ENCODE measurements at places on chromosomes 5 and 9. TPM values are rescaled to one million over a fixed set of nuclear protein-coding genes. Genes with fewer than 3 reads are reported as not detected.
A peak's percentile ranks its signal among the peaks of the same experiment; 100 is the strongest.

- no peak for DNase-seq
- H3K4me1 ChIP-seq = peaks cover 37% of the 10 kb centered on the region
- no peaks in the 10 kb centered on the region for H3K36me3 ChIP-seq
- no peak overlapping the region for H3K27ac ChIP-seq
- peaks cover 5% of the 10 kb centered on the region for H3K27me3 ChIP-seq
These were observed 1.4 kb downstream of the PCDH1 start for GRCh38 chr5:141876628-141877355.

- H3K4me1 ChIP-seq = no peaks in the 10 kb centered on the region
- no peaks in the 10 kb centered on the region for H3K36me3 ChIP-seq
- H3K27ac ChIP-seq = no peak overlapping the region
- DNase-seq = no peak
- H3K27me3 ChIP-seq = no peaks in the 10 kb centered on the region
These were observed 9.3 kb upstream of the TEX48 start for GRCh38 chr9:114691046-114691955.

- H3K4me3 ChIP-seq = no peak overlapping the region
- H3K27ac ChIP-seq = no peak overlapping the region
- no peaks in the 10 kb centered on the region for H3K27me3 ChIP-seq
- H3K36me3 ChIP-seq = no peaks in the 10 kb centered on the region
- DNase-seq = no peak
These were observed 74.4 kb downstream of the GLIS3 start for GRCh38 chr9:4225291-4226028.

DNA sequence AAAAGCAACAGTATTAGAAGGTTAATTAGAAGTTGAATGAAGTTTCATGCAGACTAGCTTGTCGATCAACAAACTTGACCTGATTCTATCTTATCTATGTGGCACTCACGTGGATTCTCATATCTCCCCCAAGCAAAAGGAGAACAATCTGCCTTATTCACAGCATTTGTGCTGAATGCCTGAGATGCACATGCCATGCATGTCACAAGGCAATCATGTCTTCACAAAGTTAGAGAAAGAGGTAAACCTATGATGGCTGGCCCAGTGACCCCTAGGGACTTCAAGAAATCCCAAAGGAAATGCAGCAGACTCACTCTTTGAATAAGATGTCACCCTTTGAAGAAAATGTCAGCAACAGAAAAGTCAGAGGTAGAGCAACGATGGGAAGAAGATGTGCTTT, 17.6 kb upstream of the SHOC1 start:
- no peaks in the 10 kb centered on the region for H3K36me3 ChIP-seq
- H3K4me3 ChIP-seq = no peak overlapping the region
- no peak for DNase-seq

DNA sequence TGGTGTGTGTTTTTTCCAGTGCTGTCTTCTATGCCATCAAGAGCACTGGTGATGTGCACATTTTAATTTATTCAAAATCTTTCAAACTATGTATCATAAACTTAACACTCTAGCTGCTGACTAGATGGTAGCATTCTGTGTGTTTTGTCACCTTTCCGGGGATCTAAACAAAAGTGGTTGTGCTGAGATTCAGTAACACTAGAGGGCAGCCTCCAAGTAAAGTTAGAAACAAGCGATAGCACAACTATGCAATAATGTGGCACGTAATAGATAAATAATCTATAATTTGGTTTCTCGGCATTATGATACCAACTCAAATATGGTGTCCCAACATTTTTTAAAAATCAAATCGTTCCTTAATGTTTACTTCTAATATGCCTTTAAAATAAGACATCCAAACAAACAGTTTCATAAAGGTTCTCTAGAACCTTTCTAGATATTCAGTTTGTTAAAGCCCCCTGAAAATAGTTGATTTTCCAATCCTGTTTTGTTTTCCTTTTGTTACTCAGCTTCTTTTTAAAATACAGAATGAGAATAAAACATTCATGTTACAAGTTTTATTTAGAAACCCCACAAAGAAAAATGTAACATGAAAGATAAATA, 16.9 kb downstream of the SEMA6A start:
- no peak overlapping the region for H3K27ac ChIP-seq
- H3K4me1 ChIP-seq = no peaks in the 10 kb centered on the region
- no peak overlapping the region for H3K4me3 ChIP-seq
- peak; percentile 43 for DNase-seq

- H3K4me3 ChIP-seq = no peak overlapping the region
- no peak for DNase-seq
- no peaks in the 10 kb centered on the region for H3K4me1 ChIP-seq
- no peak overlapping the region for H3K27ac ChIP-seq
These were observed 231.1 kb upstream of the TBCA start for GRCh38 chr5:78007233-78007632.

GRCh38 chr5:109643791-109644350, 45.9 kb upstream of the MAN2A1 start:
- H3K36me3 ChIP-seq = no peaks in the 10 kb centered on the region
- no peak for DNase-seq
- H3K4me3 ChIP-seq = no peak overlapping the region

- H3K4me1 ChIP-seq = no peaks in the 10 kb centered on the region
- no peak for DNase-seq
- H3K36me3 ChIP-seq = no peaks in the 10 kb centered on the region
- no peak overlapping the region for H3K4me3 ChIP-seq
- no peak overlapping the region for H3K27ac ChIP-seq
These were observed 520.6 kb downstream of the CTNND2 start for GRCh38 chr5:11383506-11384095.

- H3K36me3 ChIP-seq = no peaks in the 10 kb centered on the region
- H3K4me3 ChIP-seq = no peak overlapping the region
- no peak for DNase-seq
- H3K27me3 ChIP-seq = no peaks in the 10 kb centered on the region
These were observed 67.9 kb downstream of the NFIB start for GRCh38 chr9:14245901-14246525.

DNA sequence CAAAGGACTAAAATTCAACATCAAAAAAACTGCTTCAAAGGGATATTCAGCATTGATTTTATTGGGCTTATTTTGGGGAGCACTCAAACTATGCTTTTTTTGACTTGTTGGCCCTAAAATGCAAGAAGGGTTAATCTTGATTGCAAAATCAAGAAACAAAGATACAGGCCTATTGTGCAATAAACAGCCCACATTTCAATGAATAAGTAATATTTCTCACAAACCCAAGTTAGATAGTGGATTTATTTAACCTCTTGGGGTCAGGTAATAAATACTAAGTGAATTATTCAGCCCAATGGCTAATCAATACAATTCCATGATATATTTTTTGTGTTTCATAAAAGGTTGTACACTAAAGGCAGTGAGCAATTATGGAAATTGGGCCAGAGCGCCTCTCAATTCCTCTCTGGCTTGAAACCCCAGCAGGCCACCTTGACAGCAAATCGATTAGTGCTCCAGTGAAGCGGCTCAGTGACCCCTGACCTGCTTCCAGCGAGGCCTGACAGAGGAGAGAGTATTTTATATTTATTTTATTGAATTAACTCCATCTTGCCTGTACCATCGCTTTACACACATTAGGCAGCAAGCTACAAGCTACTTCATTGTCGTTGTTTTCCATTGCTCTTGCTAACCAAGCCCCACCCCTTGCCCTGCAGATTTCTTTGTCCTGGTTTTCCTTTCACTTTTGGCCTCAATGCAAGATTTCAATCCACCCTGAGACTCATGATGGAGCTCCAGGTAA, 65.5 kb downstream of the EBF1 start:
- no peaks in the 10 kb centered on the region for H3K4me1 ChIP-seq
- no peaks in the 10 kb centered on the region for H3K36me3 ChIP-seq
- no peak overlapping the region for H3K27ac ChIP-seq
- no peak overlapping the region for H3K4me3 ChIP-seq

DNA sequence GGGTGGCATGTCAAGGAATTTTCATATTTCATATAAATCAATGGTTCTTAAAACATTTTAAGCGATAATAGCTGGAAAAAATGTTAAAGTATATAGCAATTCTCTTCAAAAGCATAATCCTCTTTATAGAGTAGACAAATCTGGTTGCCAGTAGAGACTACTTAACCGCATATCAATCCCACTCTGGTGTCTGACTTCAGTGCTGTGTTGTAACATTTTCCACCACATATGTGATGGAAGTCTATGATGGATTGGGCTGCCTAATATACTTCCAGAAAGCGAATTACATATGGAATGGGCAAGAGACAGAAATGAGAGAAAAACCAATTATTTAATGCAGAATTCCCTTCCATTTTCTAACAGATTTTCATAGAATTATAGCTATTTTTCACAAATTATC, 54.3 kb downstream of the FBN2 start:
- no peak overlapping the region for H3K4me3 ChIP-seq
- H3K27ac ChIP-seq = no peak overlapping the region
- no peaks in the 10 kb centered on the region for H3K4me1 ChIP-seq
- H3K27me3 ChIP-seq = no peaks in the 10 kb centered on the region
- DNase-seq = no peak
- no peaks in the 10 kb centered on the region for H3K36me3 ChIP-seq

- DNase-seq = no peak
- no peaks in the 10 kb centered on the region for H3K4me1 ChIP-seq
- no peak overlapping the region for H3K4me3 ChIP-seq
- no peak overlapping the region for H3K27ac ChIP-seq
These were observed 636.5 kb downstream of the TAF11L14 start for GRCh38 chr5:18270635-18271338.

- no peak for DNase-seq
- no peaks in the 10 kb centered on the region for H3K36me3 ChIP-seq
- no peak overlapping the region for H3K27ac ChIP-seq
- no peaks in the 10 kb centered on the region for H3K4me1 ChIP-seq
- no peak overlapping the region for H3K4me3 ChIP-seq
- H3K27me3 ChIP-seq = no peaks in the 10 kb centered on the region
These were observed 35.5 kb upstream of the B4GALT1 start for GRCh38 chr9:33202552-33203201.

GRCh38 chr5:132012371-132013005, 1.0 kb upstream of the ACSL6 start:
- H3K27ac ChIP-seq = no peak overlapping the region
- peak overlapping the region; percentile 55 for H3K4me3 ChIP-seq
- H3K36me3 ChIP-seq = no peaks in the 10 kb centered on the region
- H3K27me3 ChIP-seq = no peaks in the 10 kb centered on the region
- H3K4me1 ChIP-seq = no peaks in the 10 kb centered on the region

DNA sequence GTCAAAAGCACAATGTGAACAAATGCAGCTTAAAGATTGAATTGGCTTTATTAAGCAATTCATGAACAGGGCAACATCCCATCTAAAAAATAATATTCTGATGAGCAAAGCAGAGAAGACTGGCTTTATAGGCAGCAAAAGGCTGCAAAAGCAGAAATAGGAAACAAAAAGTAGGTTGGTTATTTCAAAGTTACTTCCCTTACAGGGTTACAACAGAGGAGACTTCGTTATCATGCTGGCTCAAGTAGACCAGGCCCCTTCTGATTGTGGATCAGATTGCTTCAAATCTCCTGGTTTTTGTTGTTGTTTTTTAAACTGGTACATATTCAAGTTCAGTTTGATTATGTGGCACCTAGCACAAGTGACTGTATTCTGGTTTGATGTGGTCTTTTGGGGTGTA, 73.1 kb downstream of the MAN2A1 start:
- peaks cover 3% of the 10 kb centered on the region for H3K4me1 ChIP-seq
- H3K36me3 ChIP-seq = peaks cover 3% of the 10 kb centered on the region
- no peaks in the 10 kb centered on the region for H3K27me3 ChIP-seq
- no peak overlapping the region for H3K27ac ChIP-seq

DNA sequence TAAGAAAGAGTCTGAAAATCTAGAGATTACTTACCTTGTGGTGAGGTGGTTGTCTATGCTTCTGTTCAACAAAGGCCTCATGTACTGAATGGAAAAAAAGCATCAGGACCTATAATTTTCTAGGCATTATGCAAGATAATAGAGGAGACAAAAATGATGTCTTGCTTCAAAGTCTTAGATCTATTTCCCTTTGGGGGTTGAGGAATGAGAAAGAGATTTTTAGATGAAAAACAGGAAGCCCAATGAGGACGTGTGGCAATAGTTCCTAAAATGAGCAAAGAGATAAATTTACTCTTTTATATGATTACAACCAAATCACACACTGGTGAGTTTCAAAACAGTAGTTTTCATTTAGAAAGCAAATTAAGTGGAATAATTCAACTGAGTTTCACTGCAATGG, 99.5 kb downstream of the GHR start:
- H3K27me3 ChIP-seq = no peaks in the 10 kb centered on the region
- H3K4me1 ChIP-seq = no peaks in the 10 kb centered on the region
- no peak overlapping the region for H3K4me3 ChIP-seq
- DNase-seq = no peak
- H3K27ac ChIP-seq = no peak overlapping the region

- DNase-seq = no peak
- no peak overlapping the region for H3K27ac ChIP-seq
- H3K36me3 ChIP-seq = no peaks in the 10 kb centered on the region
- no peak overlapping the region for H3K4me3 ChIP-seq
- H3K27me3 ChIP-seq = no peaks in the 10 kb centered on the region
These were observed 56.7 kb upstream of the SLC44A1 start for GRCh38 chr9:105187781-105188180.

- no peaks in the 10 kb centered on the region for H3K4me1 ChIP-seq
- no peak overlapping the region for H3K4me3 ChIP-seq
- DNase-seq = no peak
- no peaks in the 10 kb centered on the region for H3K27me3 ChIP-seq
- no peak overlapping the region for H3K27ac ChIP-seq
These were observed 1503.0 kb downstream of the EFNA5 start for GRCh38 chr5:106167766-106168165.

DNA sequence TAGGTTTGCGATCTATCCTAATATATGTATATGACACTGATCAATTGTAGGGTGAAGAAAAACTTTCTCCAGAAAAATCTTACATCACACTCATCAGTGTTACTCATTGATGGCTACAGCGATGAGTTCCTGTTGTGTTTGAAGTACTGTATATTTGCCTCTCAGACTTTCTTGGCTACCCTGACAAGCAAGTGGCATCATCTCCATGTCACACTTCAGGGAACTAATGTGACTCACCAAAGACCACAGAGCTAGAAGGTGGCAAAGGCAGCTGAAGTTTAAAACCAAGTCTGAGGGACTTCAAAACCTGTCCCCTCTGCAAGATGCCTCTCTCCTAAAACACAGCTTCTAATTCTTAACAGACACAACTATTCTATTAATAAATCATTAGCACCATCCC, 451.4 kb downstream of the CTNND2 start:
- H3K27ac ChIP-seq = no peak overlapping the region
- no peaks in the 10 kb centered on the region for H3K4me1 ChIP-seq
- H3K4me3 ChIP-seq = no peak overlapping the region
- DNase-seq = no peak
- no peaks in the 10 kb centered on the region for H3K36me3 ChIP-seq

The EMB gene
- 0.54 TPM for total RNA-seq

The CENPP gene
- 7.8 TPM for total RNA-seq

The MSX2 gene
- 64.4 TPM for total RNA-seq

The WWC1 gene
- 109 TPM for total RNA-seq

The TAF11L2 gene
- total RNA-seq = not detected

The RHOBTB3 gene
- total RNA-seq = 85.6 TPM

The MYO10 gene
- total RNA-seq = 67.6 TPM

The LCP2 gene
- total RNA-seq = not detected

The PCDHGA12 gene
- 1.0 TPM for total RNA-seq

The SHB gene
- total RNA-seq = 18.4 TPM

The CDC25C gene
- 22.9 TPM for total RNA-seq
